Activated CD4-positive, alpha-beta T cell treated with anti-CD3 and anti-CD28 coated beads, Interleukin-2, Interleukin-6, amounts not matched to agents 100 ng/mL and 50 ng/mL, durations not matched to agents 16 hours and 8 hours (primary cell): ENCODE measurements at places on chromosomes 4 and X.

- peak; percentile 0 for DNase-seq
Observed at GRCh38 chr4:140408974-140409373, 18.5 kb downstream of the CLGN start.

GRCh38 chrX:9566150-9566621 lies 101.3 kb downstream of the TBL1X start:
- peak; percentile 33 for DNase-seq

DNA sequence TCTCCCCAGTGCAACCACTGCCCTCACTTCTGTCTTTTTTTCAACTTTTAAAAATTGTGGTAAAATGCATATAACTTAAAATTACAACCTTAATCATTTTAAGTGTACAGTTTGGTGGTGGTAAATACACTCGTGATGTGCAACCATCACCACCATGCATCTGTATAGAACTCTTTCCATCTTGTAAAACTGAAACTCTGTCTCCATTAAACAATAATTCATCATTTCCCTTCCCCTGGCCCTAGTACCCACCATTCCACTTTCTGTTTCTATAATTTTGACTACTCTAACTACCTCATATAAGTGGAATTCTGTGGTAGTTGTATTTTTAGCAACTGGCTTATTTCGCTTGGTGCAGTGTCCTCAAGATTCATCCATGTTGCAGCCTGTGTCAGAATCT lies 6.8 kb upstream of the CTBP1 start:
- no peak for DNase-seq

DNA sequence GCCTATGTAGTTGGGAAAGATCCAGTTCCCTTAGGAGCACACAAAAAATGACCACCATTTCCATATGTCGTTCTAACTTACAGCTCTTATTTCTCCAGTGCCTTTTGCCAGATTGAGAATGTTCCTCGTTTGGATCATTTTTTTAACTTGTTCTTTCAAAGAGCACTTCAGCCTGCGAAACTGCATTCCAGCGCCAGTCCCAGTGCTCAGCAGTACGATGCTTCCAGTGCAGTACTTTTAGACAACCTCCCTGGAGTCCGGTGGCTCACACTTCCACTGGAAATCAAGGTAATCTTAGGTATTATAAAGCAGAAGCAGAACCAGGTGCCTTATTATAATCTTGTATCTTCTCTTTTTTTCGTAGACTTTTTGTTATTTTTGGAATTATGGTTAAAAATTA lies 42.6 kb upstream of the SLC25A31 start:
- DNase-seq: no peak

- DNase-seq: no peak
Observed at GRCh38 chr4:147311956-147312355, 168.9 kb upstream of the EDNRA start.

- no peak for DNase-seq
Observed at GRCh38 chr4:71239365-71239764, 99.5 kb upstream of the SLC4A4 start.

GRCh38 chr4:23934915-23935314 lies 45.1 kb upstream of the PPARGC1A start:
- DNase-seq: no peak

- no peak for DNase-seq
Observed at GRCh38 chr4:4987656-4988055, 31.6 kb downstream of the CYTL1 start.

- DNase-seq: peak; percentile 72
Observed at GRCh38 chr4:102344520-102344953, 745 bp downstream of the SLC39A8 start.

DNA sequence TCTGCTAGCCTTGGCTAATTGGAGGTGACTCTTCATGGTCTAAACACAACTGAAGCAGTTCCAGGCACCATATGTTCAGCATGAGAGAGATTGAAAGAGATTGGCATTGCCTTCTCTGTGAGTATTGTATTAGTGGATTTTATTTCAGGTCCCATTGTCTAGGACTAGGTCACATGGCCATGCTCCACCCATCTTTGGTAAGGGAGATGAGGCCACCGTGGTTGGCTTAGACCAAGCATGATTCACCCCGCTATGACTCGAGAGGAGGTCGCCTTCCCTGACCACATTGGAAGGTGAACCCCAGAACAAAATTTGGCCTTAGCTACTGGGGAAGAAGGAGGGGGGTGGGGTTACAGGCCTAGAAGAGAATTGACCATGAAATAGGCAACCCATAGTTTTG lies 109.9 kb upstream of the BCOR start:
- peak; percentile 27 for DNase-seq

DNA sequence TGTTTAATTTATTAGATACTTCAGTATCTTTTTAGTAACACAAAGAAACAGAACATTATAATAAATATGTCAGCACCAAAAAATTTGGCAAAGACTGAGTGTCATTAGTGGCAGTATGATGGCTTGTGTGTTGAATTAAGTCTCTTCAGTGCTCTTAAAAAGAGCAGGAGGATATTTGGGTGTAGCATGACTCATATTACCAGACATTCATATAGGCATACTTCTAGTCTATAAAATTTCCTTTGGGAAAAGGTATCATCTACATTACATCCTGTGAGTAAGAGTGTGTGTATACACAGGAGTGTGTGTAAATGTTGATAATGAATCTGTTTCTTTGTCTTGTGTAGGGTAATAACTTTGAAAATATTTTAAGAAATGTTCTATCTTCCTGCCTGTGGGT lies 135.7 kb downstream of the CNKSR2 start:
- DNase-seq: no peak

- no peak for DNase-seq
Observed at GRCh38 chrX:139844163-139844562, 88.7 kb downstream of the ATP11C start.

- DNase-seq: no peak
Observed at GRCh38 chrX:28498658-28499057, 88.6 kb upstream of the IL1RAPL1 start.

GRCh38 chrX:150086371-150086770 lies 148.1 kb upstream of the EOLA2 start:
- no peak for DNase-seq

GRCh38 chr4:40256817-40257216 lies 60.0 kb downstream of the RHOH start:
- no peak for DNase-seq

DNA sequence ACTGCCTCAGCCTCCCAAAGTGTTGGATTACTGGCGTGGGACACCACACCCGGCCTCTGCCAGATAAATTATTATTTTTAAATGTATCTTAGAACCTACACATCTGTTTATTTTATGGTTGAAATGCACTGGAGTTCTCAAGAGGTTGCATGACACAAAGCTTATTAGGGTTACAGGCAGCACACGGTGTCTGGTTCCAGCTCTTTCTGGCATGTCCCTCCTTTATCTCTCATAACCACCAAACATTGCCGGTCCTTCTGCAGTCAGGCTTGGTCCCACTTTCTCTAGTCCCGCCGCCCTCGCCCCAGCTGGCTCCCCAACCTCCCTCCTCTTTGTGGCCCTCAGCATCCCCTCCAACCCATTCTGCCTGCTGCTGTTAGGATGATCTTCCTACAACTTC lies 39.7 kb upstream of the SPRY1 start:
- DNase-seq: no peak

- no peak for DNase-seq
Observed at GRCh38 chrX:65643531-65644052, 23.9 kb upstream of the MSN start.

DNA sequence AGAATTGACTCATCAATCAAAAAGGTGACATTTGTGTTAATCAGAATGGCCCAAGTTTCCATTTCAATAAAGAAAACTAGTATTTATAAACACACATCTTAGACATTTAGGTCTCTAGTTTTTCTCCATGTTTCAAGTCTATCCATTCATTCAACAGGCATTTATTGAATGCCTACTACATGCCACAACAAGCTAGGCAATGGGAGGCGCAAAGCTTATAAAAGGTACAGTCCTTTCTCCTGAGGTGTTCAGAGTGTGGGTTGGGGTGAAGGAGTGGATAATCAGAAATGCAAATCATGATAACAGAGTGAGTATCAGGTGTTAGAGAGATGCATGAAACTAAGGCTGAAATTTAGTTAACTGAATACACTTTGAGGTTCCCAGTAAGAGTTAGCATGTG lies 78.0 kb downstream of the HCCS start:
- no peak for DNase-seq

- DNase-seq: no peak
Observed at GRCh38 chr4:47373174-47373573, 90.3 kb downstream of the COMMD8 start.

GRCh38 chrX:57677132-57677858 lies 2.8 kb downstream of the NLRP2B start:
- DNase-seq: no peak

DNA sequence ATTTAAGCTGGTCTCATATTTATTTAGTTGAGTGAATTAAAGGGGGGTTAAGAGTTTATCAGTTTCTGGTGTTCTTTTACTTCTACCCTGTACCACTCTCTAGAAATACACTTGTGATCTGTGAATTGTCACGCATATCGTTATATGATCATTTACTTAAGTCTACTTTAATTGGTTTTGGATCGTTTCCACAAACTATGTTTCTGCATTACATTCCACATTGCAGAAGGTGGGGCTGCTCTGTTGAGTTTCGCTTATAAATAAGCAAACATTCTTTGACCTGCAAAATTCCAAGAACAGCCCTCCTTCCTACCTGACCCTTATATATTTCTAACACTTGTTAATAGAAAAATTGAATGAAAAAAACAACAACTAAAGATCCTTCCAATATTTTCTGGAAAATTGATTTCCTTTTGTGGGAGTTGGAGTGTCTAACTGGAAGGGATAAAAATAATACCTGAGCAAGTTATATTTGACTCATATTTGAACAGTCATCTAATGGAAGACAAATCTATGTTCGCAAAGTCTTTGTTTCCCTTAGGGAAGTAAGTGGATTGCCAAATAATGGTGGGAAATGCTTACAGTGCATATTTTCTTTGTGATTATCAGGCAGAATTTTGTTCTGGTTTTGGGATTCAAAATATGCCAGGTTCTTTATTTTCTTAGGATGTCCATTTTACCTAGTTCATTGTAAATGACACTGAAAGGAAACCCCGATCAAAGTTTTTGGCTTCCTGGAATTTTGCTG lies 152.7 kb downstream of the RELL1 start:
- DNase-seq: no peak

- no peak for DNase-seq
Observed at GRCh38 chr4:182380771-182381181, 137.6 kb downstream of the TENM3 start.

DNA sequence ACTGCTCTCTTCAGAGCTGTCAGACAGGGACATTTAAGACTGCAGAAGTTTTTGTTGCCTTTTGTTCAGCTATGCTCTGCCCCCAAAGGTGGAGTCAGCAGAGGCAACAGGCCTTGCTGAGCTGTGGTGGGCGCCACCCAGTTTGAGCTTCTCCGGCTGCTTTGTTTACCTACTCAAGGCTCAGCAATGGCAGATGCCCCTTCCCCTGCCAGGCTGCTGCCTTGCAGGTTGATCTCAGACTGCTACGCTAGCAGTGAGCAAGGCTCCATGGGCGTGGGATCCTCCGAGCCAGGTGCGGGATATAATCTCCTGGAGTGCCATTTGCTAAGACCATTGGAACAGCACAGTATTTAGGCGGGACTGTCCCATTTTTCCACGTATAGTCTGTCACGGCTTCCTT lies 371.4 kb upstream of the AMOT start:
- DNase-seq: no peak

DNA sequence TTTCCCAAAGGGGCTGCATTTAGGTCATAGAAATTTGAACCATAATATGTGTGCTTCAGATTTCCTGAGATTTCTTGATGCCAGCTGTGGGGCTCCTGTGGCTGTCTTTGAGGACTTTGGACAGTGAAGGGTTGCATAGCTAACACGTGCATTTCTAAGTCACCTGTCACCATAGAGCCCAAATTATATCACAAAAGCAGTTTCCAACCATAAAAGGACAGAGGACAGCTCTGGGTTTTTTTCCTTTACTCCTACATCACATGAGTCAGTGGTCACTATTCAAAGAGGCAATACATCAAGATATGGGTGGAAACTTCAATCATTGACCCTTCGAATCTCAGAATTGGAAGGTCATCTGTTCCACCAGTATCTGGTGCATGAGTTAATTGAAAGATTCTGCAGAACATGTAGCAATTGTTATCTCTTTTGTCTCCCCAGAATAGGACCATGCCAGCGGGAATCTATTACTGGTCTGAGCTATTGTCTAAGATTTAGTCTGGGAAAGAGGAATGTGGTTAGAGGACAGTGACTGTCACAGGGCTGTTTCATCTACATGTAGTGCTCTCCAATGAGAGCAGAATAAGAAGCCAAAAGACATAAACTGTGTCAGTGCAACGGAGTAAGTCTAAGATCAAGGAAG lies 133.5 kb downstream of the AASDH start:
- no peak for DNase-seq

DNA sequence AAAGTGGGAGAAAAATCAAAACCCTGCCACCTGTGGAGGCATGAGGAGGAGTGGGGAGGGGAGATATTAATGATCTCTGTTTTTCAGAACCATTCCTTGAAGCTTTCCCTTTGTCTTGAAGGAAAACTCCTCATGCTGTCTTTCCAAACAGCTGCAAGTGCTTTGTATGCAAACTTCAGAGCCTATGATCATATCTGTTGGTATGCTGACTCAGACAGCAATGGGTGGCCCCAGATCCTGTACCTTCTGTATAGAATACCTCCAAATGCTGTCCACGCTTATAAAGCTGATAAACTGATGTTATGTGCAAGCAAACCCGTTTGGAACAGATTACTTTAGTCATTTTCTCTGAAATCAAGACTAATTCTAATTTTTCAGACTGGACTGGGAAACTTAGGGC lies 31.9 kb downstream of the BMP15 start:
- DNase-seq: no peak

GRCh38 chr4:169274033-169274432 lies 3.3 kb upstream of the SH3RF1 start:
- DNase-seq: no peak

DNA sequence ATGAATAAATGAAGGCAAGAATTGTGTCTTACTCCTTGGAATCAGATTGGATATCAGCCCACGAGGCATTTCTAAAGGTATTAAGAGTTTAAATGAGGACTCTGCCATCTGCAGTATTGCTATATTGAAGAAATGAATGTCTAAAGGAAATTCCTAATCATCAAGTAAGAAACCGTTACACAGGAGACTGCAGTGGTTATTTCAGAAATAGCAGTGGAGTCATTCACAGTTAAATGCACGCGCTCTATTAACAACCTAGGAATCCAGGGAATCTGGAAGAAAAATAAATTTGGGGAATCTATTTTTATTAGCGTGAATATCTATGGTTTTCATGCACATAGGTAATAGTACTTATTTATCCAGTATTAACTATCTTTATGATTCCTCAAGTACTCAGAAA lies 334.2 kb downstream of the TENM3 start:
- no peak for DNase-seq

GRCh38 chrX:82141942-82142341 lies 940.0 kb downstream of the SH3BGRL start:
- no peak for DNase-seq

DNA sequence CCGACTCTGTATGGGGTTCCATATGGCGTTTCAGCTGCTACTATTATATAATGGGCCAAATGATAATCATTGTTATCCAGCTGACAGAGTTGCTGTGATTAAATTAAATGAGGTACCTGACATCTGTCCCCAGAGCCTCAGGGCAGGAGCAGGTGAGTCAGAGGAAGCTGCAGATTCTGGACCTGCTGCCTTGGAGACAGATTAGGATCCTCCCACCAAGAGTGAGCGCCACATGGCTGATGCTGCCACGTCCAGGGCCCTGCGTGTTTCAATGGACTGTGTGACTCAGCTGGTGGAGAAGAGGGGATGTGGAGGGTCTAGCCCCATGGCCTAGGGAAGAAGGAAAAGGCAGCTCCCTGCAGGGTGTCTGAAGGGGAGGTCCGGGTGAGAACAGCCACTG lies 28.3 kb upstream of the UXT start:
- DNase-seq: no peak
